ENCODE measurements at places on chromosomes 12 and 14. TPM values are rescaled to one million over a fixed set of nuclear protein-coding genes. Genes with fewer than 3 reads are reported as not detected.
A peak's percentile ranks its signal among the peaks of the same experiment; 100 is the strongest.

The RESF1 gene
- 83.1 TPM for total RNA-seq

DNA sequence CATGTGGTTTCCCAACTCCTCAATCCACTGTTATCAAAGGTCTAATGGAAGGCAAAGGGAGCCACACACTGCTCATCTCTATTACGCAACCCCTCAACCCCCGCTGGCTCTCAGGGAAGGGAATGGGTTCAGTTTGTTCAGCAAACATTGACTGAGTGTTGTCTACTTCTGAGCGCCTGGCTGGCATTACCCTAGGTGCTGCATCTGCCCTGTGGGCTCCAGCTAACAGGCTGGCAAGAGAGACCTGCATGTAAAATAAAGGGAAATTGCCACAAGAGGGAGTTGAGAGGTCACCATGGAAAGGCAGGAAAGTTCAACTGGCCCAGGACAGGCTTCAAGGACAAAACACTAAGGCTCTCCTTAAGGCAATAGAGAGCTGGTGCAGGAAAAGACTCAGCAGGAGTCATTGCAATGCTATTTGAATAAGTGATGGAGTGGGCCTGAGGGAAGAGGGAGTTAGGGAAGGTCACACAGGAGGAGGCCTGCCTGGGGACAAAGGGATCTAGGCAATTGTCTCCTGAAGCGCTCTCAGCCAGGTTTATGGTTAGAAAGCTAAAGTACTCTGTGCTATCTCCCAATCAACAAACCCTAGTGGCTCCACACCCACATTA is 5.5 kb upstream of the ZNF740 start:
- no peak for ATAC-seq

GRCh38 chr12:102873077-102873476 is 44.0 kb downstream of the PAH start:
- no peak for ATAC-seq

DNA sequence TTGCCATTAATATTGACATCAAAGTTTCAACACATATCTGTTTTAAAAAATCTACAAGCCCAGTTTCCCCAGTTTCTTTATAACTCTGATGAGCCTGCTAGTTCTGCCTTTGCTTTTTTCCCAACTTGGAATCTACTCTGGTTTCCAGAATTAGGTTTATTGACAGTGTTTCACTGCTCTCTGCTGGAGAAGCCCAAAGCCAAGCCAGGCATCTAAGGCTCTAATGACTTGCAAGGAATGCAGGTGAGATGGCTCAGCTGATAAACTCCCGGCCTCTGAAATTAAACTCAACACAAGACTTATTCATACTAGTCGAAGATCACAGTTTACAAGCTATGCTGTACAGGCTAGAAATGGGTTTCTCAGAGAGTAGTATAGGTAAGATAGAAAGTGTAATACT is 54.3 kb downstream of the HMGA2 start:
- no peak for ATAC-seq

- no peak for ATAC-seq
Observed at GRCh38 chr12:102638777-102639176, 158.4 kb upstream of the IGF1 start.

The SERPINA10 gene
- total RNA-seq = not detected

DNA sequence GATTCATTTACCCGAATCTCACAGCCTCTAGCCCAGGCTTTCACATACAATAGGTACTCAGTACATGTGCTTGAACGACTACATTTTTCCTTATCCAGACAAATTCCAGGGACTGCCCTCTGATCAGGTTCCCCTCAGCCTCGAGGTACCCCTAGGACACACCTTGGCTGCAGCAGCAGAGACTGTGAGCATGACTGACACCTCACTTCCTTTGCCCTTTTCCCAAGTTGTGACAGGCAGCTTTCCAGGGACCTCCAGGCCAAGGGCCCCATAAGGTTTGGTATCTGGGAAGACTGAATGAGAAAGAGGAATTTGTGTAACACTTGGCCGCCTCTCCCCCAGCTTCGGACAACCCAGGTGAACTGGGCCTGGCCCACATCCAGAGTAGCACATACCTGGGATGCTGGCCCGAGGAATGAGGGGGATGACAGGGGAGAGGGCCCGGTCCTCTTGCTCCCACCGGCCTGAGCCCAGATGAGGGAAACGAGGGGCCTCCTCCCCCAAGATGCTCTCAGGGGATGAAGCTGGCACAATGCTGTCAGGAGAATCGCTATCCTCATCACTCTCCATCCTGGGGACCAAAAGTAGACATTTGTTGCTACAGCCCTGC is 10.2 kb upstream of the PRKAG1 start:
- ATAC-seq = no peak

The SOCS2 gene
- total RNA-seq = 36.6 TPM

DNA sequence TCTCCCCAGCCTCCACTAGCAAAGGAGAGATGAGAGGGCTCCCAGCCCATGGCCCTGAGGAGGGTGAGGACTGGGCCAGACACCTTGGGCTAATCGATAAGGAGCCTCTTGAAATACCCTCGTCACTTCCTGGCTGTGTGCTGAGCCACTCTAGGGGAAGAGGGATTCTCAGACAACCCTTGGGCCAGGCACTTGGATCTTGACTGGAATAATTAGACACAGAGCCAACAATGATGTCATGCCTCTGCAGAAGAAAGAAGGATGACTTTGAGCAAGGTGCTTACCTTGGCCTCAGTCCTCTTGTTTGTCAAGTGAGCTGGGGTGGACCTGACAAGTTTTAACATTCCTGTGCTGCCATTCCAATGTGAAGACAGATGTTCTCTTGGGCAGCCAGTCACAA is 83.1 kb downstream of the LRRC74A start:
- no peak for ATAC-seq

- no peak for ATAC-seq
Observed at GRCh38 chr14:33762161-33762851, 188.6 kb downstream of the EGLN3 start.

The KERA gene
- not detected for total RNA-seq

The CLIP1 gene
- 86.1 TPM for total RNA-seq

The C12orf60 gene
- 2.6 TPM for total RNA-seq

- ATAC-seq = no peak
Observed at GRCh38 chr14:72000907-72001306, 68.7 kb downstream of the RGS6 start.

The CD27 gene
- total RNA-seq = 42.1 TPM

DNA sequence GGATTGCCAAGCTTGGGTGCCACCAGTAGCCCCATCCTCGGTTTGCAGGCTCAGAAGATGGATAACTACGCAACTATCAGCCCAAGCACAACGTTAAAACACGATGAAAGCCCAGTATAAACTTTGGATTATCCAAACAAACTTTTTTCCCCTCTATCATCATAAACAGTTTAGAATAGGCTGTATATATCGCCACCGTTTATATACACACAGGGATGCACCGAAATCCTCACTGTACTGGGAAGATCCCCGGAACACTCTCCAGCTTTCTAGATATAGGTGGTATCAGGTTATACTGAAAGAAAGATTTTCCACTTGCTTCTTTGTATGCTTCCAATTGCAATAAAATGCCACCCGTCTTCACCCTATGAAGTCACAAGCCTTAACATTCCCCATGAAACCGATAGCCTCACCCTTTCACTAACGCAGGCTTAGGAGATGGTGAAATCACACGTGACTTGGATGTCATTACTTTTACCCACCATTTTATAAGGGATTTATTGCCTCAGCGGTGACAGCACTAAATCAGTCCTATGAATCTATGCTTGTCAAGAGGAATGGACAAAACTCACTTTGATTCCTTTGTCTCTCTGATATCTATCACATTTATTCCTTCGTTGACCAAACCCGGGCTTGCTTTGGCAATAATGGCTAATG is 207.6 kb upstream of the FOXN3 start:
- ATAC-seq = no peak

GRCh38 chr14:75426332-75427125 is 1.3 kb upstream of the JDP2 start:
- ATAC-seq = peak; percentile 41

GRCh38 chr12:51774933-51775332 is 73.6 kb downstream of the FIGNL2 start:
- no peak for ATAC-seq

DNA sequence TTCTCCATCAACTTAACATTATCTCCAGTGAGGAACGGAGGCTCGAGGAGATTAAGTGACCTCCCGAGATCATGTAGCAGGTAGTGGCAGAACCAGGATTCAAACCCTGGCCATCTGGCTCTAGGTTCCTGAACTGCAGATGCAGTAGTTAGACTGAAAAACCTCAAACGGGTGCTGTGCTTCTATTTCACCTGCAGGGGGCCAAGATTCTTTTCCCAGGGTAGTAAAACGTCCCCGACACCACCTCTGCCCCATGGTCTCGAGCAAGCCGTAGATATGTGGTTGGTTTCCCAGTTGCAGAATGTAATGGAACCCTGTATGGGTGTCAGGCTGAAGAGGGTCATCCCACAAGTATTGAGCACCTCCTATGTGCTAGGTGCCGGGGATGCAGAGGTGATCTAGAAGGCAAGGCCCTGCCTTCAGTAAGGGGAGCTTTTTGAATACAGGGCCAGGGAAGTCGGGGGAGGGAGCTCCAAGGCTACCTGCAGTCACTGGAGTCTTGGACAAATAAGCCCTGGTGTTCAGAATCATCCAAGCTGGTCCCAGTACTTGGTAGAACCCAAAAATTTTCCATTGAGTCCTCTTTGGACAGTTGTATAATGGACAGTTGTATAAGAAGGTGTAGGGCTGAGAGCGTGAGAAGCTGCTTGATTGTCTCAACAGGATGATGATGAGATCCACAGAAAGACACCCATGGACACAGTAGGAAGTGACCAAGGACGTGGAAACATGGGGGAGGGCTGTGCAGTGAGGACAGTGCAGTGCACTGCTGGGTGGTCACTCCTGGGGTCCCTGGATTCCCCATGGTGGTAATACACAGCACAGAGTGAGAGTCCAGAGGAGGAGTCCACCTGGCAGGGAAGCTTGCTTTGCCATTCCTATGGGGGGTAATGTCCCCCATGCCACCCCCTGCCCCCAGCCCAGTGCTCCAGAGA is 197.2 kb downstream of the CHST11 start:
- ATAC-seq = peak; percentile 26

- ATAC-seq = no peak
Observed at GRCh38 chr12:40788276-40788675, 96.0 kb downstream of the CNTN1 start.

- ATAC-seq = no peak
Observed at GRCh38 chr12:84502907-84503787, 409.5 kb downstream of the SLC6A15 start.

- no peak for ATAC-seq
Observed at GRCh38 chr12:108477055-108477880, 37.8 kb upstream of the FICD start.

The DAO gene
- total RNA-seq = not detected

- no peak for ATAC-seq
Observed at GRCh38 chr12:52354200-52354599, 13.1 kb downstream of the KRT85 start.

The NKX2-8 gene
- not detected for total RNA-seq

The IGFBP6 gene
- total RNA-seq = 0.45 TPM

GRCh38 chr14:63193236-63193635 is 11.0 kb upstream of the RHOJ start:
- no peak for ATAC-seq

The NTF3 gene
- total RNA-seq = not detected

The SYNDIG1L gene
- not detected for total RNA-seq

The C1R gene
- total RNA-seq = 3.3 TPM

DNA sequence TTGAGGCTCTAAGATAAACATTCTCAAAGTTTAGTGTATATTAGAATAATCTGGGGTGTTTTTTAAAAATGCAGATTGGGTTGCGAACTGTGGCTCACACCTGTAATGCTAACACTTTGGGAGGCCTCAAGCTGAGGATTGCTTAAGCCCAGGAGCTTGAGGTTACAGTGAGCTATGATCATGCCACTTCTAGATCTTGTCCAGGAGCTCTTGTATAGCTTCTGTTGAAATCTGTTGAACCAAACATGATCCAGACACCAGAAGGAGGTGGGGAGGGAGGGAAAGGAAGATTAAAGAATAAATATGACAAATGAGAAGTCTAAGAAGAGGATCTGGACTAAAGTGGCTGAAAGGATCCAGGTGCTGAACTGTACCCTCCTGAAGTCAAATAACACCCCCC is 14.4 kb downstream of the PDE1B start:
- no peak for ATAC-seq

DNA sequence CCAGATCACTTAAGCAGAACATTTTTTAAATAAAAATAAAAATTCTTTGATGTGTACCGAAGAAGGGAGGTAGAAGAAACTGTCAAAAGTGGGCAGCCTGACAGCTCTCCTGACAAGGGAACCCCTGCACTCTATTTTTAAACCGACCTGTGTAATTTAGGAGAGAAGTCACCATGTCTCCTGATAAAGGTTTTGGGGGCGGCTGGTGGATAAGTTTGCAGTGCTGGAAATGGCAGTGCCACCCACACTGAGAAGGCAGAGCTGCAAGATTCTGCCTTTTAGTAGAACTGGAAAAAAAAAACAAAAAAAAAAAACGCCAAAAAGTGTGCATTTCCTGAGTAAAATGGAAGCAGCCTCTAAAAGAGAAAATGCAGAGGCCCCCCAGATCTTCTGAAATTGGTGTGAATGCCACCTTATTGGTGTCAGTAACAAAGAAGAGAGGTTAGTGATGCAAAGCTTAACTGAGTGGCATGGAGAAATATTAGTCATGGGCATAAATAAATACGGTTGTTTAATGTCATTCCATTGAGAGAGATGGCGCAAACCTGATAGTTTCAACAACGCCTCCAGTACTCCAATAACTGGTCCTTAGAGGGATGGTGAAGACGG is 24.7 kb downstream of the DUSP6 start:
- no peak for ATAC-seq

DNA sequence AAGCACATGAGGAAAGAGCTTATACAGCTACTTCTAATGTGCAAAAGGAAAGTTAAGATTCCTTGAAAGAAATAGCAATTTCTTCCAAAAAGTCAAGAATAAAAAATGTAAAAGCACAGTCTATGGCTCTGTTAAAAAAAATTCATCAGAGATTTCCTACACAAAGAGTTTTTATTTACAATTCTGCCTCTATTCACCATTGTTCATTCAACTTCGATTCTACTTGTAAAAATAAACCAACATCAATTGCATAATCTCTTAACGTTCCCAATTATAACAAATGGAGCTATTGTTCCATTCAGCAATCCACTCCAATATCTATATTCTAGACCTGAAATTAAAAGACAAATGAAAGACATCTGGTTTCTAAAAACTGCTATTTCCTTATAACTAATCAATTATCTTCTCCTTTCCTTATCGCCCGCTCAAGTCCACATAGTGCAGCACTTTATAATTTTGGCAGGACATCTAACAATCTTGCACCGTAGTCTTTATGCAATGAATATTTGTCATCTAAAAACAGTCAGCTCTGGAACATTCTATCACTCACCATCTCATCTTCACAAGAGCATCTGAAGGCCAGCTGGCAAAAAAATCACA is 6.2 kb downstream of the EIF2S3B start:
- ATAC-seq = no peak

The KRT82 gene
- total RNA-seq = not detected

The C12orf54 gene
- not detected for total RNA-seq

The OR11H7 gene
- total RNA-seq = not detected

DNA sequence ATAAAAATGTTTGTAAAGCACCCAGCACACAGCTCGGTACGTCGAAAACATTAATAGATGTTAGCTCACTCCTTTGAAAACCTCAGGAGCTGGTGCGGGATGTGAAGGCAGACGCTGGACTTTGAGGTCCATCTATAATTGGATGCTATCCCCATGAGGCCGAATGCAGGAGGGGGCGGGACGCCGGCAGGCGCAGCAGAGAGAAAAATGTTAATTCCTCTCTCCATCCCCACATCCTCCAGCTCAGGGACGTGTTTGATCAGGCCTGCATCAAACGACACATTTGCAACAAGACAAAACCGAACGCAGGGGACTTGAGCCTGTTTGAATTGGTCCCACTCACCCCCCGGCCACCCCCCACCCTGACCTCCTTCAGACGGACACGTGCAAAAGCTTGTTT is 231.0 kb downstream of the RBM19 start:
- ATAC-seq = no peak

GRCh38 chr12:51383269-51383905 is 7.8 kb downstream of the GALNT6 start:
- ATAC-seq = peak; percentile 67

The ADCY4 gene
- 2.3 TPM for total RNA-seq

All from activated T-helper 17 cell treated with anti-CD3 and anti-CD28 coated beads, Interleukin-2, amount 50 U/mL, for 72 hours (primary cell).